Astrocyte of the spinal cord (primary cell): ENCODE measurements at places on chromosomes 1 and 21.
A peak's percentile ranks its signal among the peaks of the same experiment; 100 is the strongest.

DNA sequence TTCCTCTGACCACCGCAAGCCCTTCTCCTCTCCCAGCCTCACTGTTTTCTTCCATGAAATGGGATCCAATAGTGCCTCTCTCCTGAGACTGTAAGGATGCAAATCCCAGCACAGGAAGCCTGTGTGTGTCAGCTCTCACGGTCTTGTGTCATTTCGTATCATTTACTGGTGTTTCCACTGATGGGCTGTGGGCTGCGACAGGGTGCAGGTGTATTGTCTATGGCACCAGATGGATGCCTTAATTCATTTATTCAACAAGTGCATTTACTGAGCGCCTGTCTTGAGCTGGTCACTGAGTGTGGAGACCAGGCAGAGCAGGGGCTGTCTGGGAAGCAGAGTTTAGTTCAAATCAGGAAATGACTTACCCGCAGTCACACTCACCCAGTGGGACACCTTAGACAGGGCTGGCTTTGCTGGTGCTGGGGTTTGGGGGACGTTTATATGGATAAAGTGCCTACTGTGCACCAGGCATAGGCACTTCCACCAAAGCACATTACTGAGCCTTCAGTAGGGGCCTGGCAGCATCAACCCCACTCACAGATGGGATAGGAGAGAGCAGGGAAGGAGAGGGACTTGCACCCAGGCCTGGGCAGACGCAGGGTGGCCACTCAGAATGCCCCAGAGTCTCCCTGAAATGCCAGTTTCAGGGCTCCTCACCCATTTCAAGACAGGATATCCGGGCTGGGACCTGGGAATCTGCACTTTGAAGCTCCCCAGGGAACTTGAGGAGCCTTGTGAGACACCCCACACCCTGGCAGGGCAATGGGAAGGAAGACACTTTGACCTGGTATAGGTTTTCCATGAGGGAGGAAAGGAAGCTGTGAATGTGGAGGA, 398.9 kb downstream of the MATN1 start:
- DNase-seq = no peak

GRCh38 chr1:240610636-240611035, 1.3 kb downstream of the GREM2 start:
- DNase-seq = no peak

- no peak for DNase-seq
Observed at GRCh38 chr1:15639931-15640330, 22.7 kb downstream of the DDI2 start.

DNA sequence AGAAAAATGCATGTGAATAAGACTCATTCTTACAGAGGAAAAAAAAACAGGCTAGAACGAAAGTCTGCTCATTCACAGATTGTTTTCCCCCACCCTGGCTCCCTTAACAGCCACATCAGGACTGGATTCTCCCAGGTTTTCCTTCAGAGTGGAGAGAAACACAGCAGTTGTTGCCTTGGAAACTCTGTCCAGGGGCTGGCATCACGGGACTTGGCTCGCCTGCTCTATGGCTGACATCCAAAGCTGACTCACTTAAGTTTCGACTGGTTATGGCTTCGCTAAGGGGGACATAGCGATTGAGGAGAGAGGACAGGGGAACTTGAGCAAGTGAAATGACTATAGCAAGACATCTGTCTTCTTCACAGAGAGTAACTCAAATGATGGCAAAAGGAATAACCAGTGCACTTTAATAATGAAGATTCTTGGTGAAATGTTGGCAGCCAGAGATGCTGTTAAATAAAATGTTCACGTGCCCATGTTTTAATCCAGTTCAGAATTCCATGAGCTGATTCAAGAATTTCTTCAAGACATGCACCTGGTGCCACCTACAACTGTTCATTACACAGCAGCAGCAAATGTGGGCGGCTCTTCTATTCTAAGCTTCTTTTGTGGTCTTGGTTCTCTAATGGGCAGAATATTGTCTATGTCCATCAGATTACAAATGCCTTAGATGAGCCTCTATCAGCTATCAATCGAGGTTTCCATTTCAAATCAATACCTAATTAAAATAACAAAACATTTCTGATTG, 21.8 kb downstream of the MIS18A start:
- DNase-seq = peak; percentile 93

DNA sequence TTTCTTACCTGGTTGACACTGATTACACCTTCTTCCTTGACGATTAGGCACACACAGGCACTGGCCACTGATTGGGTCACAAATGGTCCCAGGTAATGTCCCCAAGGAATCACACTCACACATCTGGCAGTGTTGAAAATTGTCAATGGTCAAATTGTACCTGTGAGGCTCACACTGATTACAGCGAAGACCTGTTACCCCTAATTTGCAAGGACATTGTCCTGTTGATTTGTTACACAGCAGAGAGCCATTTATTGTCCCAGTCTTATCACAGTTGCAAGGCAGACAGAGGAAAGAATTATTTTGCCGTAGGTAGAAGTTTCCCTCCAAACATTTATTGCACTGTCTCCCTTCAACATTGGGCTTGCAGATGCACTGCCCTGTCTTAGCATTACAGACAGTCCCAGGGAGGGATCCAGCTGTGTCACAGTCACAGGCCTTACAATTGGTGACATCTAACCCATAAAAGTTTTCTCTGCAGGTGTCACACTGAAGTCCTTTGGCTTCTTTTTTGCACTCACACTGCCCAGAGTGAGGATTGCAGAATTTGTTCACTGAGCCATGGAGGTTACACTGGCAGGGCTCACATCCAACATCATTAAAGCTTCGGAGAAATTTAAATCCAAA, 176.6 kb downstream of the USH2A start:
- no peak for DNase-seq

GRCh38 chr1:52159033-52159789, 17.3 kb downstream of the ZFYVE9 start:
- peak; percentile 32 for DNase-seq

DNA sequence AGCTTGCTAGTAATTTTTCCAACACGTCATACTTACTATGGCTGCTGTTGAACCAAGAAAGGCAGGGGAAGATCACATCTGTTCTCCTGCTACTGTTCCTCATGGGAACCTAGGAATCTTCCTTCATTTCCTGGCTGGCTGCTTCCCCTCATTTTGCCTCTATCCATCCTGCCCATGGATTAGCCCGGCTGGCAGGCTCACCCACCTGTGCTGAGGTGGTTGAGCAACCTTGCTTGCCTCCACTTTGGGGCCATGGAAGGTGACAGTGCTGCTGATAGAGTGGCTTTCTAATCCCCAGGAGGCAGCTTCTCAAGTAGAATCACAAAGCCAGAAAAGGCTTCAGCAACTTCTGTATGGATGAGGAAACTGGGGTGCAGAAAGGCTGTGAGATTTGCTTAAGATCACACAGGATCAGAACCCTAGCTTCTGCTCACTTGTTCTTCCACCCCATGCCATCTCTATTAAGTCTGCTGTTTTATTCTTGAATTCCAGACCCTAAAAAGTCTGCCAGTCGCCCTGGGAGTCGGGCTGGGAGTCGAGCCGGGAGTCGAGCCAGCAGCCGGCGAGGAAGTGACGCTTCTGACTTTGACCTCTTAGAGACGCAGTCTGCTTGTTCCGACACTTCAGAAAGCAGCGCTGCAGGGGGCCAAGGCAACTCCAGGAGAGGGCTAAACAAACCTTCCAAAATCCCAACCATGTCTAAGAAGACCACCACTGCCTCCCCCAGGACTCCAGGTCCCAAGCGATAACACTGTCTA, 6.2 kb upstream of the BMP8A start:
- no peak for DNase-seq

GRCh38 chr1:205587581-205587980, 44.2 kb downstream of the ELK4 start:
- no peak for DNase-seq

DNA sequence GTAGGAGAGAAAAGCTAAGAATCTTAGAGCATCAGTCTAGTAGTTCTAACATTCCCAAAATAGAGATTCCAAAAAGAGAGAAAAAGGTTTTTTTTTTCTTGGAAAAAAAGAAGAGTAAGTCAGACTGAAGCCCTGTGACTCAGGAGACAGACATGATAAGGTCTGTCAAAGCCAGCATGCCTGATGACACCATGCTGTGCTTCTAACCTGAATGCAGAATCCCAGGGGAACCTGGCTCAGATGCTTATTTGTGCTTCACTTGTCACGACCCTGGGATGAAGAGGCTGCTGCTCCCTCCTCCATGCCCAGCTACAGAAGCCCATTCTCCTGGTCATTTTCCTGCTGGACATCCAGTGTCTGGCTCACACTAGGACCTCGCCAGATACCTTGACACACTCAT, 44.3 kb downstream of the ERICH3 start:
- no peak for DNase-seq

DNA sequence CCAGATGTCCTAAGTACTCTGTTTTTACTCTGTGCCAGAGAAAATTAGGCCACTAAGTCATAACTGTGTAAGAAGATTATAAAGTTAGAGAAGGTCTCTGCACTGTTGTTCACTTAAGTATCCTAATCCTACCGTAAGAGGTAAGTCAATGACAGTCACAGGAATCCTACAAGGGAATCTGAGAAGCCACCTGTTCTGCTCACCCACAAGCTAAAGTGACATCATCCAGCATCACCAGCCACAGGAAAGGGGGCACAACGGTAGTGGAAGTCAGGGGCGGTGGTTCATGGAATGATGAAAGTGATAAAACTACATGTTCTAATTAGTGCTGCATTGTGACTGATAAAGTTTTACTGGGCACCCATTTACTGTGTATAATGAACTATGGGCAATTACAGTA, 92.7 kb downstream of the PLD5 start:
- no peak for DNase-seq

DNA sequence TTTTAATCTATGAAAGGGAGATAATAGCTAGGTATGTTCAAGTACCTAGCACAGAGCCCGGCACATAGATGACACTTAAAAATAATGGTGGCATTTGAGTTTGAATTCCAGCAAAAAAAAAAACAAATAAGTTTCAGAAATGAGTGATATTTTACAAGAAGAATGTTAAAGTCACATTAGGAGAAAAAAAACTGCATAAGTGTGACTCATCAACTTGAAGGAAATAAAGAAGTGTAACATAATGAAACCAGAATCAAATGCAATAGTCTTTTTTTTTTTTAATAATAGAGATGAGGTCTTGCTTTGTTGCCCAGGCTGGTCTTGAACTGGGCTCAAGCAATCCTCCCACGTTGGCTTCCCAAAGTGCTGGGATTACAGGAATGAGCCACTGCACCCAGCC, 17.1 kb downstream of the DNASE2B start:
- DNase-seq = peak; percentile 23
